ENCODE measurements at places on chromosomes 3 and 15.
A peak's percentile ranks its signal among the peaks of the same experiment; 100 is the strongest.

GRCh38 chr15:66214246-66214645 is 39.3 kb downstream of the MEGF11 start:
- no peak for DNase-seq

- no peak for DNase-seq
Observed at GRCh38 chr3:160781402-160781801, 25.4 kb downstream of the PPM1L start.

DNA sequence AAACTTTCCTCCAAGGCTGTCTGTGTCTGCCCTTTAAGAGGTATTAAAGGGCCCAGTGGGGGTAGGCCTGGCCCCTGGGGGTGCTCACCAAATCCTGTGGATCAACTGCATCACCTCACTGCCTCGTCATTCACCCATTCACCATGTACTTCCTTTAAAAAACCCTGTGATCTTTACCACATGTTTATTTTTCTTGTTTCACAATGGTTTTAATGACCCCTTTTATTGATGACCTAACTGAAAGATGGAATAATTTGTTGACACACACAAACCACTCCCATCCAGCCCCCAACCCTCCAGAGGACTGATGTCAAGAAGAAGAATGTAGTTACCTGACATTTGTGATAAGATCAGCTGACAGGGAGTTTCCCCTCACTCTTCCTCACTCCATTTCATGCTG is 40.8 kb downstream of the KCNAB1 start:
- no peak for DNase-seq

GRCh38 chr3:123660141-123660675 is 75.4 kb upstream of the HACD2 start:
- DNase-seq: no peak

DNA sequence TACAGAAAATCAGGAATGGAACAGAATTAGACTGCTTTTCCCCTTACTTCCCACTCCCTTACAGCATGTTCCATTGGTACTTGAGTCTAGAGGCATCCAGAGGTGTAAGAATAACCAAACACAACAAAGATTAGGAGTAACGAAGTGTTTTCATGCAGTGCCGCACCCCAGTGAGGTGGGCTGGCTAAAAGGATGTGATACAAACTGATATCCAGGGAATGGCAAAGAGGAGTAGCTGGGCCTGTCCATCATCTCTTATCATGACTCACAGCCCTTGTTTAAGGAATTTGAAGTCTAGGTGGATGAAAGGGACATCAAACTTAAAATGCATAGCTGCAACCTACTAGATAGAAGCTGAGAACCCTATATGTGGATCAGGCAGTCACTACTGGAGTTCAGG is 16.4 kb downstream of the SCG5 start:
- no peak for DNase-seq

- no peak for DNase-seq
Observed at GRCh38 chr3:111668888-111669488, 73.8 kb upstream of the ZBED2 start.

DNA sequence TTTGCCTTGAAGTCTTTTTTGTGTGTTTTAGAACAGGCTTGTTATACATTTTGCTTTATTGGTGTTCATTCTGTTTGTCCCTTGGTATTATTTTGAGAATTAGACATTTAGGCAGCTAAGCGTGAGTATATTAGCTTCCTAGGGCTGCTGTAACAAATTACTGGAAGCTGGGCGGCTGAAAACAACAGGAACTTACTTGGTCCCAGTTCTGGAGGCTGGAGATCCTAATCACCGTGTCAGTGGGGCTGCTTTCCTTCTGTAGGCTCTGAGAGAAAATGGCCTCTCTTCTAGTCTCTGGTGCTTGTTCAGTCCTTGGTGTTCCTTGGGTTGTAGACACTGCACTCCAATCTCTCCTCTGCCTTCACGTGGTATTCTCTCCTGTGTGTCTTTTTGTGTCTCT is 142.3 kb downstream of the KLHL25 start:
- no peak for DNase-seq

- no peak for DNase-seq
Observed at GRCh38 chr3:38098376-38098723, 38.6 kb downstream of the ACAA1 start.

DNA sequence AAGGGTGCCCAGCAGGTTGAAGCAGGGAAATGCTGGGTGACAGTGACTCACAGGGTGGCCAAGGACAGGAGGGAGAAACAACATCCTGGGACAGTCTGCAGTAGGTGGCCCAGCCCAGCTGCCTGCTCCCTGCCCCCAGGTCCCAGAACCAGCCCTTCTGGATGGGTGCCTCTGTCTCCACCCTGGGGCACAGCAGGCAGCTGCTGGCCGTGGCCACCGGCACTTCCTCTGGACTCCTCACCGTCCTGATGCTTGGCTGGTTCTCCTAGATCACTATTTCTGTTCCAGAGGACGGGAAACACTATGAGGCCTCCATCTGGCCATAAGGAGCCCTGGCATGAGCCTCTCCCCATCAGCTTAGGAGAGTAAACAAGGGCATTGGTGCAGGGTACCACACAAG is 258.9 kb downstream of the XXYLT1 start:
- no peak for DNase-seq

DNA sequence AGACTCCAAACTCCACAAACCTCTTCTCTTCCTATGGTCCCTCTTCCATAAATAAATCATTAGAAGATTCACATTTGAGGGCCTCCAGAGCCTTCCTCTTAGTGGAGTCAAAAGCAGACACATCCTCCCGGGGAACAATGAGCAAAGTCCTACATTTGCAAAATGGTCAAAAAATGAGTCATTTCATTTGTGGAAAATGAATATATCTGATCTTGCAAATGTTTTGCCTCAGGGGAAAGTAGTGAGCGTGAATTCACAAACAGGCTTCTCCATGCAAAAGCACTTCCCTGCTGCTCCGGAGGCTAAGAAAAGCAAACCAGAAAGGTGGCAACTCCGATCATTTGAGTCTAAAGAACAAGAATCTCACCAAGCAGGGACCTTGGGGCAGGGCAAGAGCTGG is 86.7 kb upstream of the IQSEC1 start:
- no peak for DNase-seq

DNA sequence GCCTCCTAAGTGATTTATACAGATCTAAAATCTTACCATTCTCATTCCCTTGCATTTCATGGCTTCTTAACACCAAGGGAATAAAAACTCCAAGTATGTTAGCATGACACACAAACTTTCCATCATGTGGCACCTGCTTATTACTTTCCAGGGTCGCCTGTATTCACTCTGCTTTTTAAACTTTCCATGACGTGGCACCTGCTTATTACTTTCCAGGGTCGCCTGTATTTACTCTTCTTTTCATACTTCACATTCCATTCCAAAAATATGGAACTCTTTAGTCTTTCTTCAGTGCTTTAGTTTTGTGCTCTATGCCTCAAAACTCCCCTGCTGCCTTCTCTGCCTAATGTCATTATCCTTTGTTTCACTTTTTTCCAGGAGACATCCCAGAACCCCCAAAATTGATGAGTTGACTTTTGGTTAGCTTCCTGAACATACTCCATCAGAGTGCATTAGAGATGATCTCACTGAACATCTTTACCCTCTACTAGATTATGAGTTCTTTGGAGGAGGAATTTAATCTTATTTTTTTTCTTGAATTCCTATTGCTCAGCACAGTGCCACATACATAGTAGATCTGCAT is 47.0 kb downstream of the CALML4 start:
- DNase-seq: no peak

DNA sequence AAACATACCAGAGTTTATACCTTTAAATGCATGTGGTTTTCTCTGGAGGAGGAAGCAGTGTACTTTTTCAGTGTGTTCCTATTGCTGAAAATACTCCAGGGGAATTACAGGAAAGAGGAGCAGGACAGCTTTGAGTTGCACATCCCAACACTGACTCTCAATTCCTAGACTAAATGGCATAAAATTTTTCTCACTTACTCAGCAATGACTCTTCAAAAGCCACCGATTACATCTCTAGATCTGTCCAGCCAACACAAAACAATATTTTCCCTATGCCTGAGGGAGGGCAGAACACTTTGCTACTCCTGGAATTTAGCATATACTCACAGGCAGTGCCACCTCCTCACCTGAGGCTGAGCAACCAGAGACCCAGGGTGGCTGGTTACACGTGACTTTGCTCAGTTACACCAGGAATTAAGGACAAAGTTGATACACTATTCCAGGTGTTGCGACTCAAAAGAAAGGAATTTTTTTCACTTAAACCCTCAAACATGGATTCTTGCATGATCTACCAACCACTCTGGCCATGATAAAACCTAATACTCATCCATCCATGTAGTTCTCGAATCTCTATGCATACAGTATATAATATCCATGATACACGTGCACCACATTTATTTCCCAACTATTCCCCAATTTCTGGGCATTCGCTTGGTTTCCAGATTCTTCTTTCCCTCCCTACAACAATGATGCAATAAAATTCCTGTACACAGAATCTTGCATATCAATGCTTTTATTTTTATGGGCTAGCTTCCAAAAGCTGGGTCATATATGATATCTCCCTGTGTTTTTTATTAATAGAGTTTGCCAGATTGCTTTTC is 194.6 kb downstream of the THRB start:
- DNase-seq: no peak

DNA sequence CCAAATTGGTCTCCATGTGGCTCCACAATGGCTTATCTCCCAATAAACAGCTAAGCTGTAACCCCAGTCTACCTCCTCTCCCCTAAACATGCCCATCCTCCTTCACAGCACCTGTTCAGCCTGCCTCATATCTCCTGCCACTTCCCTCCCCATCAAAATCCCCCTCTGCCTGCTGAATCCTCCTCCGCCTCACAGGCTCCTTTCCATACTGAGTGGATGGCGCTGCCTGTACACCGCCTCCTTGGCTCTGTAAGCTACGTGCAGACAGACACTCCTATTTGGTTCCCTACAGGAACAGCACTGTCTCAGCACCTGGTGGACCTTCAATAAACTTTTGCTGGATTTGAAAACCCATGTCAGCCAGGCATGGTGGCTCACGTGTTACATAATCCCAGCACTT is 53.7 kb downstream of the ADCY5 start:
- no peak for DNase-seq

GRCh38 chr3:156563900-156564682 is 9.2 kb upstream of the SSR3 start:
- no peak for DNase-seq

- no peak for DNase-seq
Observed at GRCh38 chr3:22364851-22365250, 613.8 kb upstream of the ZNF385D start.

DNA sequence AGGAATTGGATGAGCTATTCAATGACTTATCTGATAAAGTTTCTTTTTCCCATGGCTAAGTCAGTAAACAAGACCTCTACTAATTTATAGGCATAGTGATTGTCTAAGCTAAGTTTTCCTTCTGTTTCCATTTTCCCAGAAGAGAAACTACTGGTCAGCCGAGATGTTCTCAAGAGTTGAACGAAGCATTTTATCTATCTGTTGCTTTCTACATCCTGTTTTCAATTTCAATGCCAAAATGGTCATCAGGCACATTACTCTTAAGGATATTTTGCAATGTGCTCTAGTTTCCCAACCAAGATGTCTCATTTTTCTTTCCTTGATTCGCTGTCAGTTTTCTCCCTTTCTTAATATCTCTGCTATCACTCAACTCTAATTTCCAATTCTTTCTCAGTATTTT is 228.7 kb downstream of the MBNL1 start:
- no peak for DNase-seq

GRCh38 chr15:70742928-70743327 is 20.4 kb downstream of the UACA start:
- no peak for DNase-seq

DNA sequence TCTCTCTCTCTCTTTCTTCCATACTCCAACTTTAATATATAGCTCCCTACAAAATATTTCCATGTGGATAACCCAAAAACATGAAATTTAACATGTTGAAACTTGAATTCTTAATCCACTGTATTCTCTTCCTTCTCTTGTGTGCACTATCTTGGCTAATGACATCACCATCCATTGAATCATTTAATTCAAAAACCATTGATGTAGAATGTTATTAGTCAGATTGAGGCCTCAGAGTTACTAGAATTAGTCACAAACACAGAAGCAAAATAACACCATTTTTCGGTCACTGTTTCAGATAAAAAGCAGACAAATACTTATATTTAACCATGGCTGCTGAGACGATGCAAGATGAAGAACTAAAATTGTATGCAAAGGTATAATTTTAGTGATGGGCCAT is 256.9 kb upstream of the LRRC3B start:
- no peak for DNase-seq

GRCh38 chr3:193788189-193788991 is 195.4 kb downstream of the OPA1 start:
- no peak for DNase-seq

DNA sequence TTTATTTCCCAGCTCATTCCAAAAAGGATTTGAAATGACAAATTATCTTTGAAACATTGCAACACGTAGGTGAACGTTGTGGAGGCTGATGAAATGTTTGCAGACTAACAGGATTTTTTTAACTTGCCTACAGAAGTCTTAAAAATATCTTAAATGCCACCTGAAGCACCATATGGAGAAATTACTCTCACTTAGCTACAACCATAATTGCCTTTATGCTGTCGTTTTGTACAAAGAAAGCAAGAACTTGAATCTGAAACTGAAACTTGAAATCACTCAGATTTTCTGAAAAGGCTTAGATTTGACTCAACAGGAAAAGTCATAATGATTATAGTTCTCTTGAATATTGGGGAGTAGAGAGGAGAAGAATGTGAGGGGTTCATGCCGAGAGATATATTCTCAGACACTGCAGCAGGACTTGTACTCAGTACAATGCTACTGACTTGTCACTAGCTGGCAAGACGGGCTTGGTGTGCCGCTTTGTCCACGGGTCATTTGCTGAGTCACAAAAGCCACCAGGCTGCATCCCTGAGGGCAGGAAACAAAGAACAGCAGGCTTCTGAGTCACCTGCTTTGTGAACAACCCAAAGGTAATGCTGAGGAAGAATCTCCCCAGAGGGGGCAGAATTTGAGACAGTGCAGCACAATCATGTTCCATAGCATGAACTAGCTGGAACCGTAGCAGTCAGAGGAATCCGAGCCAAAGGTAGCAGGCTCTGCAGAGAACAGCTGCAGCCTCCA is 7.1 kb upstream of the FMN1 start:
- peak; percentile 33 for DNase-seq

GRCh38 chr15:72193836-72194396 is 3.7 kb downstream of the GRAMD2A start:
- no peak for DNase-seq

Data from activated T-helper 9 cell treated with anti-CD3 and anti-CD28 coated beads, Interleukin-2, amount 50 U/mL, for 16 hours (primary cell).